NCI-H1105 treated with DMSO at 0.1 percent for 48 hours (cell line): ENCODE measurements at places on chromosomes 2 and 18.

DNA sequence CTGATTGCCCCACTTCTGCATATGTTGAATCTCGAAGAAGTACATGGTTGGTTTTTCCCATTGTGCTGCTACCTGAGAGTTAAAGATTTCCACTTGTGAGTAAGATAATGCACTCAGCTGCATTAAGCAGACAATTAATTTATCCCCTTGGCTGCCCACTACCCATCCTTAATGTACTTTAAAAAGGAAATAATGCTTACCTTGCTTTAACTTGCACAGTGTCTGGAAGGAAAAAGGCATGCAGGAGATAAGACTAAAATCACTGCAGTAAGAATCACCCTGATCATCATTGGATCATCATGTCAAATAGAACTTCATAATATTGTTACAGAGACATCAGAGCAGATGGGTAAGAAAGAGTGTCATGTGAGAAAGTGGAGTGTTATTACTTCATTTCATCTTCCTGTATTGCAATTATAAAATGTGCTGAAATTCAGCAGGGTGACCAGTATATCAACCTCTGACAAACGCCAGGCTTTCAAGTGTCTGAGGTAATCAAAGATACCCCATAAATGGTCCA, 207.3 kb upstream of the PIK3C3 start:
- no peak for DNase-seq

DNA sequence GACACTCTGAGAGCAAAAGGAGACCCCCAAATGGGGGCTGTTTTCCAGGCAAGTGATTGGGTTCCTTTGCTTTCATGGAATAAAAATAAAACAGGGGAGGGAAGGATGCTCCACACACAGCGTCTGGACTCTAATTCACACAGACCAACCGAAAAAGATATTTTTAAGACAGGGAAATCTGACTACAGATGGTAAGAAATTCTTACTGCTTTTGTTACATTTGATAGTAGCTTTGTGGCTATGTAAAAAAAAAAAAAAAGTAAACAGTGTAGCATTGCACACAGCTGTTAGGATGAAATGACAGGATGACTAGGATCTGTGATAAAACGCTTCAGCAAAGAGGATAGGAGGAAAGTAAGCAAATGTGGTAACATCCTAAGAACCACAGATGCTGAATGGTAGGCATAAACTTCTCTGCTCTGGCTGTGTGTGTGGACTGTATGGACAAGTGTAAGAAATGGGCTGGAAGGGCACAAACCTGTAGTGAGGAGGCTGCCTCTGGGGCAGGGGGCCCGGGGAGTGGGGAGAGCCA, 207.6 kb downstream of the ANAPC1 start:
- DNase-seq = no peak

DNA sequence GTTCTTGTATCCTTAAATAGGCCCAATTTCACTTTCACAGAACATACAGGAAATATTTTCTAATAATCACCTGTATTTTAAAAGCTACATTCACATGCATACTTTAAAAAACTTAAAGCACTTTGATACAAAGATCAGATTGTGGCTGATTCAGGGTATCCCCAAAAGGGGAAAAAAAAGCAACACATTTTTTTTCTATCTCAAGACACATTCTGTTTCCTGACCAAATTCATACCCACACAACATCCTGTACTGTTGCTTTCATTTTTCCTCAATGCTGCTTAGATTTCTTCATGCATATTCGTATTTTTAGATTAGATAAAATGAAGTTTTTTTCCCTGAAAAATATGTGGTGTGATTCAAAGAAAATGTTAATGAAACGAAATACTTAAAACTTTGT, 122.5 kb downstream of the TMEFF2 start:
- DNase-seq = no peak

GRCh38 chr18:5287854-5288253, 7.7 kb downstream of the ZBTB14 start:
- no peak for DNase-seq

GRCh38 chr18:32405588-32405987, 65.1 kb downstream of the GAREM1 start:
- no peak for DNase-seq

DNA sequence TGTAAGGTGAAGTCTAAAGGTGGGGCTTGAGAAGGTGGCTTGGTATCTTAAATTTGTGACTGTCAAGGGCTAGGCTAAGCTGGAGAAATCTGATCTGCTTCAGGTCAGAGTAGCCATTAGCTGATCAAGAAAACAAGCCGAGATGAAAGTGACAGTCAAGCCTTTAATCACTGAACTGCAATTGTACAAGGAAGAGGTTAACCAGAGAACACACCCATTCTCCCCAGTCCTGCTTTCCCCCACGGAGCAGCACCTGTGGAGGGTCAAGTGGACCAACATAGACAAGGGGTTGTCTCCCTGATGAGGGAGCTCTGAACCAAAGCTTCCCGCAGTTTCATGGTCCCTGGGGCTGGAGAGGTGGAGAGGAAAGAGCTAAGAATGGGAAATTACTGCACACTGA, 901.2 kb downstream of the DCC start:
- DNase-seq = no peak

GRCh38 chr2:3638456-3638810, 19.6 kb upstream of the ALLC start:
- DNase-seq = no peak

DNA sequence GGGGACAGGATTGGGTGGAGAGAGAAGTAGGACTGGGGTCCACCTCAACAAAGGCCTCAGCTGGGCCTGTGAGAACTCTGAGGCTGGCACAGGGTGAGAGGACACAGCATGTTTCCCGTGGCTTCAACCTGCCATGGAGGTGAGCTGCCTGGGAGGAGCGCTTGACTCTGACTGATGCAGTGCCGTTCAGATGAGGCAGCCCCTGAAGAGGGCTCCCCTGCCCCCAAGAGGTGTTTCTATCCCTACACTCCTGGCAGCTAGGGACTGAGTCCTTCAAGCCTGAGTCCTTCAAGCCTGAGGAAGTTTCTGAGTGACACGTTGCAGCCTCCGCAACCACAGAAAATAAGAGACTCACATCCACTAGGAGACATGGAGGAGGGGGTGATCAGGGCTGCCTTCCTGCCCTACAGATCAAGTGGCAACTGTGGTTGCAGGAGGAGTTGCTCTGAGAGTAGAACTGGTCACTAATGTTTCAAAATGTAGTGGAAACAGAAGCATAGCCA, 49.6 kb upstream of the TMEM177 start:
- no peak for DNase-seq

- no peak for DNase-seq
Measured at GRCh38 chr2:25756536-25756935, 83.2 kb upstream of the DTNB start.

- no peak for DNase-seq
Measured at GRCh38 chr2:26840937-26841610, 6.9 kb upstream of the DPYSL5 start.

DNA sequence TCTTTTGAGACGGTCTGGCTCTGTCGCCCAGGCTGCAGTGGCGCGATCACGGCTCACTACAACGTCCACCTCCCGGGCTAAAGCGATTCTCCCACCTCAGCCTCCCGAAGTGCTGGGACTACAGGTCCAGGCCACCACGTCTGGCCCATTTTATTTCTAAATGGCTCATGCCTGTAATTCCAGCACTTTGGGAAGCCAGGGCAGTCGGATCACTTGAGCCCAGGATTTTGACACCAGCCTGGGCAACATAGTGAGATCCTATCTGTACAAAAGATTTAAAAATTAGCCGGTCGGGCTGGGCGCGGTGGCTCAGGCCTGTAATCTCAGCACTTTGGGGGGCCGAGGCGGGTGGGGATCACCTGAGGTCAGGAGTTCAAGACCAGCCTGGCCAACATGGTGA, 26.4 kb upstream of the EFHD1 start:
- no peak for DNase-seq

DNA sequence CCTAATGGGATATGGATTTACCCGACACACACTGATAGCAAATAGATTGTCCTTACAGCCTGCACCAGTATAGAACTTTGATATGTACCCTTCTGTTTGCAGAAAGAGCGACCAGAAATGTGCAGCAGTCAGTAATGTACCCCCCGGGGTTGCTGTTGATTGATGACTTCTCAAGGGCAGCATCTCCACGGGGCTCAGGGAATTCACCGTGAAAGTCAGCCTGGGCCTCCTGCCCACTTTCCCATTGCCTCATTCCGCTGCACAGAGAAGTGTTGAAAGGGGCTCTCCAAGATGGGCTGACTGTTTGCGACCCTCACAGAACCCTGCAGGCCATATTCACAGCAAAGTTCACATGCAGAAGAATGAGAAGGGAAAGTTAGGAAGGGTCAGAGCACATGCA, 241.3 kb downstream of the PRKCE start:
- no peak for DNase-seq

GRCh38 chr18:79497638-79498081, 101.9 kb downstream of the NFATC1 start:
- DNase-seq = no peak

DNA sequence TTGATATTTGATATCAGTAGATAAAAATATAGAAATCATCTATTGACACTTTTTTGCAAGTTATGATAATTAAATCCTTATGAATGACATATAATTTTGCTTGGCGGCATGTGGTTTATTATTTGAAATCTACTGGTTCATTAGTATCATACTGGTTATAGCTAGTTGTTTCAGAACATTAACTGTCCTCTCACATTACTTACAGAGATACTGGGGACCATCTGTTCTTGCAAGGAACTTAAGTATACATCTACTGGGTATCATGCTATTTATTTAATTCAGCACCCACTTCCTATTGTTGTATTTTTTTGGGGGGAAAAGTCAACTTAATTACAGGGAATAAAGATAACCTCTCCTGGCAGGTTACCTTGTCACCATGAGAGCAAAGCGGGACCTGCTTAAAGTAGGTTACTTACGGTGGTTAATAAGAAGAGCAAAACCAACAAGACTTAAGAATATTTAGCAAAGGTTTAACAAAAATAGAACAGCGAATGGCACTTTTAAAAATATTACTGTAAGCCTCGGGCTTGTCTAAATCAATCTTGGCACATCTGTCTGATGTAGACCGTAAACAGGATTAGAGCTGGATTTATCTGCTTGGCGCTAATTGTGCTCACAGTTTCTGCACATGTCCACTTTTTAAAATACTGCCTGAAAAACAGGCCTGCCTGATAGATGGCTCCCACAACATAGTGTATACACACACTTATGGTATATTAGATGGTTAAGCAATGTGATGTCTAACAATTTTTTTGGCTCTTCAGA, 41.8 kb downstream of the CERKL start:
- DNase-seq = no peak

GRCh38 chr2:28681158-28681571, 70.5 kb upstream of the PPP1CB start:
- no peak for DNase-seq

GRCh38 chr2:175022923-175023322, 17.7 kb upstream of the CHN1 start:
- DNase-seq = no peak

GRCh38 chr2:231337807-231338759, 57.4 kb upstream of the B3GNT7 start:
- DNase-seq = no peak

GRCh38 chr2:38959938-38960608, 70.4 kb downstream of the ARHGEF33 start:
- no peak for DNase-seq

DNA sequence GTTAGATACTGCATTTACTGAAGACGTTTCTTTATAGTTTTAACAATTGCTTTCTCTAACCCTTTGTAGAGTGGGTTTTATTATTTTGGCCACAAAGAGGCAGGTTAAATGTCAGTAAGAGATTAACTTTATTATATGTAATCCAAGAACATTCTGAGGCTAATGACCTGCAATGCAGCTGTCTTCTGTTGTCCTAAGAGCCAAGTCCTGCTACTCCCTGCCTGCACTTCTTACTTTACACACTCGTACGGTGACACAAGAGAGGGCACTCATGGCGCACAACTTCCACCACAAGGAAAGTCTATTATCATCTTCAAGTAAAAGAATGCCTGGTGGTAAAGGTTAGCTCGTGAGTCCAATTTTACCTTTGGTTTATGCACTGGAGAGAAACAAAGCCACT, 471.0 kb upstream of the HNMT start:
- DNase-seq = no peak

DNA sequence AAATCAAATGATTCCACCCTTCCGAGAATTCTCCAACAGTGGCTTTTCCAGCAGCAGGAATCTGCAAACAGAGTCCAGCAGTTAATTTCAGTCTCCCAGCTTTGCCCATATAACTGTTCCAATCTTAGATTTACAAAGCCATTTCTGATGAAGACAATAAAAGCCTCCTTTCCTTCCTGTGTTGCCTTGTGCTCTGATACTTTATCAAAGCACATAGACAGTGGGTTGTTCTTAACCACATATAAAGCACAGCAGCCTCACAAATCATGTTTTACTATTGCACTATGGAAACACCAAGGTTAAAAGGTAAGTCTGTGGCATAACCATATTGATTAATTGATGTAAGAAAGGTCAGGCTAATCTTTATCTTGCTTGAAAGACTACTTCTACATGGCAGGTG, 89.8 kb upstream of the MMADHC start:
- no peak for DNase-seq

- DNase-seq = no peak
Measured at GRCh38 chr2:39625193-39625926, 40.4 kb upstream of the TMEM178A start.

- DNase-seq = no peak
Measured at GRCh38 chr2:42217914-42218313, 48.8 kb downstream of the EML4 start.

DNA sequence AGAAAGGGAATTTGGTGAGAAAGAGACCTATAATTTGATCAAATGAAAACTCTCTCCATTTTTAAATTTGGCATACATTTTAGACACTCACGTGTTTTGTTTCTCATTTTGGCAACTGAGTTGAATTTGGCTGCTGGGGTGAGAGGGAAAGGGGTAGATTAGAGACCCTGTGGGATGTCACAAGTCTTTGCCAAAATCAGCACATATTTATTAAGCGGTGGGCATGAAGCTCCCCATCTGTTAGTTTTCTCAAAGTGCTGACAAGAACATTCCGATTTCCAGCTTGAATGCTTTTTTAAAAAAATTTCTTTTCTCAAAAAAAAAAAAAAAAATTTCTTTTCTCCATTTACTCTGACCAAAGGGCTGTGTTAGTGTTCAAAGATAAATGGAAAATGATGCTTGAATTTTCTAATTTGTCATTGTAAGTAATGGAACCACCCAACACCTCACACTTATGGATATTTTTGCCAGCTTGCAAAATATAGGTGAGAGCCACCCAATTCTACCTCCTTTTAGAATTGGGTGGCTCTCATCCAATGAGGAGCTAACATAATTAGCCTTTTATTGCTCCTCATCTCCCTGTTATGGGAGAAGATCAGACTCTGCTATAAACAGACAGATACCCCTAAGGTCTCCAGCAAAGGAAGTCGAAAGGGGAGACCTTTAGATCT, 222.9 kb upstream of the FN1 start:
- DNase-seq = no peak

- DNase-seq = no peak
Measured at GRCh38 chr2:72159211-72159993, 11.7 kb upstream of the CYP26B1 start.

DNA sequence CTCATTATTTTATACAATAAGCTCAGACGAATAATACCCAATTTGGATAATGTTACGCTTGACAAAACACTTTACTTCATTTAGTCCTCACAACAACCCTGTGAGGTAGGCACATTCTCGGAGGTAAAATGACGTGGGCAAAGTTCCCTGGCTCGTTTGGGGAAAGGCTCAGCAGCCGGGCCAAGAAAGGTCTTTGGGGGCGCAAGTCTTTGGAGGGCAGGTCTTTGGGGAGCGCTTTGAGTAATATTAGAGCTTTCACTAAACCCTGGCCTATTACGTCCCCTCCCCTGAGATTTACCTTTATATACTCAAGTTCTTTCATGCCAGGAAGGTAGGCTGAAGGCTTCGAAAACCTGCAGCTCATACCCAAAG, 427 bp downstream of the RBKS start:
- DNase-seq = no peak
